ENCODE measurements at places on chromosomes 13 and 19.

GRCh38 chr19:4768934-4769777 is 22.4 kb upstream of the FEM1A start:
- peak; percentile 81 for DNase-seq

DNA sequence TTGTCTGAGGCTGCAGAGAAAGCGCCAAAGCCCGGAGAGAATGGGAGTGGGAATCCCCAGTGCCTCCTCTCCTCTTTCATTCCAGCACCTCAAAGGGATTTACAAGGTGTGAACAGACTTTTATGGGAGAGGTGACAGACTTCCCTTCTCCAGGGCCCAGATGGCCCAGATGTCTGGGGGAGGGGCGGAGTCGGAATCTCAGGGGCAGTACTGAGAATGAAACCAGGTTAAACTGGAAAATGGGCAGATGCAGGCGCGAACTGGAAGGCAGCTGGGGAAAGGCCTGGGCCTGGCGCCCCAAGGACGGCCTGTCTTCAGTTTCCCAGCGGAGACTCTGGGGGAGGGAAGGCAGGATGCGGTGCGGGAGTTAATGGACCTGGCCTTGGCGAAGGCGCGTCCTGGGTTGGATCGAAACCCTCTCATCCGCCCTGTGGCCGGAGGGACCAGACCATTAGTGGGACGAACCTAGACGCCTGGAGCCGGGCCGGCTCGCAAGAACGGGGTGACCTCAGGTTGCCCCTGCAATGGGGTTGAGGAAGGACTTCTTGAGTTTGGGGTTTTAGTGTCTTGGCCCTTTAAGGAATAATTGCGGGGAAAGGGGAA is 592 bp upstream of the TRIP10 start:
- DNase-seq: no peak

DNA sequence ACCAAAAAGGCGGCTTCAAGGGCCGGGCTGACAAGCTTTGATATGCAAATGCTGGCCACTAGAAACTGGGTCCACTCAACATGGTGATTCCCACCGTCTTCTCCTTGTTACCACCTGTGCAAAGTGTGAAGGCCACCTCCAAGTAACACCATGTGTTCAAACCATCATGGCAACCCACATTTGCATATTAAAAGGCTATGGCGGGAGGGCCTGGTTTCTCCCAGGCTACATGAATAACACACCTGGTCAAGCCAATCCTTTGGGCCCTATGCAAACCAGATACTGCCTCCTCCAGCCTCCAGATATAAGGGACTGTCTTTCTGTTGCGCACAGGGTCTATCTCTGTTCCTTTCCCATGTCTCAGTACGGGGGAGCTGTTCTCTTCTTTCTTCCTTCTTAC is 36.6 kb upstream of the ZSCAN5A start:
- no peak for DNase-seq

DNA sequence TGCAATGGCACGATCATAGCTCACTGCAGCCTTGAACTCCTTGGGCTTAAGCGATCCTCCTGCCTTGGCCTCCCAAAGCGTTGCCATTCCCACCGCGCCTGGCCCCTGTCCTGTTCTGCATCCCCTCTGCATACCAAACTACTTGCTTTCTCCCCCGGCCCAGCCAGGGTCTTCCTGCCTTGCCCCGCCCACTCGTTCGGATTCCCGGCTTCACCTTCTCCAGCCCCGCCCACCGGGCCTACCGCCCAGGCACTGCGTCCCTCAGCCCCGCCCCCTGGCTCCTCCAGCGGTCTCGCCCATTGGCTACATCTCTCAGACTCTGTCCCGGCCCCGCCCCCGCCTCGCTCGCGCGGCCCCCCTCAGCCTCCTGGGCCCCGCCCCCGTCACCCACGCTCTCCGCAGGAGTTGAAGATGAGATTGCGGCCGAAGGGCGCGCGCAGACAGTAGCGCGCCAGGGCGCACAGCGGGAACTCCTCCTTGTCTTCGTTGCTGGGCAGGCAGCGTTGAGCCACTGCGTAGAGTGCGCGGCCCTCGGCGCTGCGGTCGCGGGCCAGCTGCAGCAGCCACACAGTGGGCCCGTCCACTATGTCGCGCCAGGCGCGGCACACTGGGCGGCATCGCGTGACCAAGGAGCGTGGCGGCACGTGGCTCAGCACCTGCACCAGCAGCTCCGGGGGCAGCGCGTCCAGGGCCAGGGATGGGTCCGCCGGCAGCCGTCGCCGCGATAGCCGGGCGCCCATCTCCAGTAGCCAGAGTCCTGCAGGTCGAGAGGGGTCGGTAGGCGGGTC is 19.0 kb downstream of the MRPS12 start:
- peak; percentile 92 for DNase-seq

GRCh38 chr13:33230178-33230881 is 55.2 kb downstream of the STARD13 start:
- no peak for DNase-seq

- no peak for DNase-seq
Observed at GRCh38 chr13:59893266-59893665, 270.5 kb downstream of the DIAPH3 start.
